ENCODE measurements at places on chromosomes 1 and 21.

- DNase-seq, result no peak
Measured at GRCh38 chr1:240608707-240609106, 3.2 kb downstream of the GREM2 start.

GRCh38 chr1:115426956-115427355, 88.9 kb upstream of the NGF start:
- no peak for DNase-seq

DNA sequence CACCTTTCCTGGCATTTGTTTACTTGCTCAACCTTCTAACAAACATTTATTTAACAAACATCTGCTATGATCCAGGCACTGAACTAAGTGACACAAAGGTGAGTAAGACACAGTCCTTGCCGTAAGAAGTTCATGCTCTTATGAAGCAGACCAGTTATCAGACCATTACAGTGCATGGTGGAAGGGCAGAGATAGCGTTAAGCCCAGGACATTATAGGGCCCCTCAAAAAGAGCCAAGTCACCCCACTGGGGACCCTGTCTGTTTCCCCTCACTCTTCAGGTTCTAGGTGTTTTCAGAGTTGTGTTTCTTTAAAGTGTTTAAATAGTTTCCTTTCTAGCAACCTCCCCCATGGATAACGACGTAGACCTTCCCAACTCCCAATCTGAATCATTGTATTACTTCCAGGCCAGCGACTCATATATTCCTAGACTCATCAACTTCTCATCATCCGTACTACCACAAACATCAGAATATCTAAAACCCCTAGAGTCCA, 39.3 kb downstream of the TCP10L start:
- DNase-seq, result peak; percentile 86

- no peak for DNase-seq
Measured at GRCh38 chr1:231553320-231553719, 24.9 kb downstream of the TSNAX start.

- no peak for DNase-seq
Measured at GRCh38 chr21:34094949-34095348, 21.6 kb downstream of the MRPS6 start.

All from hematopoietic multipotent progenitor cell treated with erythropoietin and hydrocortisone succinate and interleukin-3 and kit ligand, for 15 days (in vitro differentiated cells).